Activated CD8-positive, alpha-beta memory T cell treated with anti-CD3 and anti-CD28 coated beads for 1 hour (primary cell): ENCODE measurements at places on chromosomes 1 and 21.

- DNase-seq: no peak
Measured at GRCh38 chr21:40850071-40850470, 3.1 kb upstream of the DSCAM start.

DNA sequence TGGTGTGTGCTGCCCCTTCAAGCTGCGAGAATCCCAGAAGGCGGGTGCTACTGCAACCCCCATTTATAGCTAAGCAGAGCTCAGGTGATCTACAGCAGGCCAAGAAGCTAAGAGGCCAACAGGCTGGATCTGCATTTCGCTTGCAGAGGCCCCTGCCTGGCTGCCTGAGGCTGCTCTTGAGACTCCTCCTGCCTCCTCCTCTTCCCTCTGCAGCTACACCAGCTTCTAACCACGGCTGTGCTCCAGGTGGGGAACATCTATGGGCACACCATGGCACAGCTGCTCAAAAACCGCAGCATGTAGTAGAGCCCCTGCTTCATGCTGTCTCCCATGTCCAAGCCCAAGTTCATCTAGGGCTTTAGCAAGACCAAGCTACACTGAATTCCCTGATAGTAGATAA, 72.9 kb upstream of the ZNF678 start:
- no peak for DNase-seq

GRCh38 chr1:115164484-115164883, 75.2 kb upstream of the TSPAN2 start:
- no peak for DNase-seq

- DNase-seq: no peak
Measured at GRCh38 chr1:115136706-115137105, 47.4 kb upstream of the TSPAN2 start.

DNA sequence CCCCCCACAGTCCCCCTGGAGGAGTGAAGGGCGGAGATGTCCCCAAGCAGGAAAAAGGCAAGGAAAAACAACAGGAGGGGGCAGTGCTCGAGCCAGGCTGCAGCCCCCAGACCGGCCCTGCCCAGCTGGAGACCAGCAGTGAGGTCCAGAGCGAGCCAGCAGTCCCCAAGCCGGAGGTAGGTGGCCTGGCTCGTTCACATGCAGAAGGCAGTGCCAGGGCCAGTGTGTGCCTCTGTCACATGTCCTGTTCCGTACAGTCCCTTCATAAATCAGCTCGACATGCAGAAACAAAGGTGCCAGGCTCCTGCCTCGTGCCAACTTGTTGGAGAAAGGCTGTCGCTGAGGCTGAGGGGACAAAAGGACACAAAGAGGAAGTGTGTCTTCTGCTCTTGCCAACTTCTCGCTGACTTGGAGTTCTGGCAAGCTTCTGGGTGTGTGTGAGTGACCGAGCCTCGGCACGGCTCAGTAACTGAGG, 24.1 kb upstream of the MPZL1 start:
- no peak for DNase-seq

- DNase-seq: no peak
Measured at GRCh38 chr1:3773572-3774275, 1.2 kb downstream of the SMIM1 start.

- no peak for DNase-seq
Measured at GRCh38 chr1:184494929-184495328, 108.1 kb downstream of the C1orf21 start.

DNA sequence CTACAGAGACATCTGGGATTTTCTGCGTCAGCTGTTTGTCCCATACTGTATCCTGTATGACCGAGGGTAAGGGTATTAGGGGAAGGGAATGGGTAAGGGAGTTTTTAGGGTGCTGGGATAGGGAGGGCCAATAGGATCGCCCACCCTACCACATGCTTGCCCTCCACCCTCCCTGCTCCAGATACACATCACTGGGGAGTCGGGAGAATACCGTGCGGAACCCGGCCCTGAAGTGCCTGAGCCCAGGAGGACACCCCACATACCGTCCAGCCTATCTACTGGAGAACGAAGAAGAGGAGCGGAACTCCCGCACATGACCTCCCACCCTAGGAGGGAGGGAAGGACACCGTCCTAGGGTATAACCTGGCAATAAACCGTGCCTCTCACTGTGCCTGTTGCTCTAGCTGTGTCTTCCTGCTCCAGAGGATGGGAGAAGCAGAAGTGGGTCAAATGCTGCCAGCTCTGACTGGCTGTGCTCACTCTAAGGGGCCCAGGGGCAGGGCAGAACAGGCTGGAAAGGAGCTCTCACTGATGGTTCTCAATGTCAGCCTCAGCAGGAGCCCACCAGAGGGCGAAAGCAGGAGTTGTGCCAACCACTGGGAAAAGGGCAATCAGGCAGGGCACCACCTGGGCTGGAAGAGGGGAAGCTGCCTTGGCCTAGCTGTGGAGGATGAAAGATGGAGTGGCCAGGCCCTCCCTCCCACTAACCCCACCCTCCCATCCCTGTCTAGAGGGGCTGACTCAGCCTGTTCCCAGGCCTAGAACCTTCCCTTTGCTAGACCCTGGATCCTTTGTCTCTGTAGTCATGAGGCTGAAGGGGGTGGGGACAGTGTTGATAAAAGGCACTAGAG, 440 bp upstream of the LENEP start:
- DNase-seq: no peak

DNA sequence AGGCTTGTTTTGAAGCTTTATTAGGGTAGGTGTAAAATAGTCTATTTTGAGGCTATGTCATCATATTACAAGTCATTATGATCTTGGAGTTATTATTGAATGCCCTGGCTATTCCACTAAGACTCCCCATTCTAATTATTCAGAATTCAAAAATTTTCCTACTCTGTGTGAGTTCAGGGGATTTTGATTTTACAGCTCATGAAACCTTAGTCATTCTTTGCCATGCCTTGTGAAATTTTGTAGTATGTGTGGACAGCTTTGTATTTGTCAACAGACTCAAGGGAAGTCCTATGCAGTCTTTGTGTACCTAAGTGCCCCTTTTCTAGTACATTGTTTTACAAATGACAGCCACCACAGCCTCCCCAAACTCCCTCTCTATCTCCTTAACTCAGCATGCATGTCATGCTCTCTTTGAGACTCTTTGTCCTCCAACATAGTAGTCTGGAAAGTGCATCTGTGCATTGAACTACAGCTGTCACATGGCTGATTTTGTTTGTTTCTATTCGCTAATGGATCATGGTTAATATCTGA, 28.0 kb downstream of the CD1D start:
- DNase-seq: no peak

DNA sequence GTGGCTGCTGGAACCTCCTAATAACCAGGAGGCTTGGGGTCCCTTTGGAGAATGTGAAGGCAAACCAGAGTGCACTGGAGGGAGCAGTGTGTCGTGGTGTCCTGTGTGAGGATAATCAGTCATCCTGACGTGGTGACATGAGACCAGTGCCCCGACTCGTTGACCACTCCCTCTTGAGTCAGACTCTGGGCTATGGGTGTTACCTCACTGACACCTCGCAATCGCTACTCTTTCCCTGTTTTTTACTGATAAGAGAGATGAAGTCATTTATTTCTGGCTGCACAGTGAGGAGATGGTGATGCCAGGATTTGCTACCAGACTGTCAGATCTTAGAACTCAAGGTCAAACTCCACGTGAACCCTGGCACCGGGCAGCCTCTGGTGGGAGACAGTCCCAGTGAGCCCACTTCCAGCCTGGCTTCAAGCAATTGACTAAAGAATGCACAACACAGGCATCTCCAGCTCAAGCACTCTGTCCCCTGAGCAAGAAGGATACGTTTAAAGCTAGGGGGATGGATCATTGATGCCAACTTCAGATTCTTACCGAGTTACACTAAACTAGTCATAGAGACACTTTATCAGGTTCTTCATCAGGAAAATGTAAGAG, 30.3 kb downstream of the UBASH3A start:
- no peak for DNase-seq

- DNase-seq: no peak
Measured at GRCh38 chr1:151062741-151063371, 2.7 kb downstream of the MLLT11 start.

DNA sequence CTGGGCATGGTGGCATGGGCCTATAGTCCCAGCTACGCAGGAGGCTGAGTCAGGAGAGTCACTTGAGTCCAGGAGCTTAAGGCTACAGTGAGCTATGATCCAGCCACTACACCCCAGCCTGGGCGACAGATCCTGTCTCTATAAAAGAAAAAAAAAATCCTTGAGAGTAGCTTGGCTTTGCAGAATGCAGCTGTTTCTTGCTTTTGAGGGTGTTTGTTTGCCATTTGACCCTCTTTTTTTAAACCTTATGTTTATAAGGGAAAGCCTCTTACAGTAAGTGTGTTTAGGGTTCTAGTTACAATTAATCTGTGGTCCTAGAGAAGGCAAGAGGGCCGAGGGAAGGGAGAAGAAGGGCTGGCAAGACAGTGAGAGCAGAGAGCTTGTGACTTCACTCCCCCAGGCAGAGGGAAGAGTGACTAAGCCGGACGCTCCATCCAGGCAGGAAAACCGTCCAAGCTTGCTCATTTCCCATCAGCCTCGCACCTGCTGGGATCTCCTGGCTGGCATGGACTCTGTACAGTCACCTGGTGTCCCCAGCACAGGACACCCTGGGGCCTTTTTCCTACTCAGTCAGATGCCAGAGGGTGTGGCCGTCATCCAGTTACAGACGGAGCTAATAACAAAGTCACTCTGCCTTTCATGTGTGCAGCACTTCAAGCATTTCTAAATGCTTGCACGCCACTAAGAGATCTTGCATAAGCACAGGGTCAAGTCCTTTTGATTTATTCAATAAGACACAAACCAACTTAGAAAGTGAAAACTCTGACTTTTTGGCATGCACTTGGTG, 55.5 kb upstream of the PSEN2 start:
- DNase-seq: no peak

DNA sequence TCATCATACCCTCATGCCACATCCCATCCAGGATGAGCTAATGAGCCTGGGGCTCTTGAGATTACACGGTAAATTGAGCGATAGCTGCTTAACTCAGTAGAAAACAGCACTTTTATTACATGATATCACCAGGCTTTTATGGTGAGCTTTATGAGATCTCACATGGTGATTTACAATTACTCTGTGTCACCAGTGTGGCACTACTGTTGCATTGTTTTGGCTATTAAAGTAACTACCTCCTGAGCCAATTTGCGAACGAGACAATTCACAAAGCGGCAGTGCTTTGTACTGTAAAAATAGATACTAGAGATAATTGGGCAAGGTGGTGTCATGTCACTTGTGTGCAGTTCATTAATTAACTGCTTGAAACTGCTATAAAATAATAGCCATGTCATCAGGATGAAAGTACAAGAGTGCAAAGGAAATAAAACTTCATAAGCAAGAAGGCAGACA, 767.7 kb upstream of the ADGRL2 start:
- no peak for DNase-seq

DNA sequence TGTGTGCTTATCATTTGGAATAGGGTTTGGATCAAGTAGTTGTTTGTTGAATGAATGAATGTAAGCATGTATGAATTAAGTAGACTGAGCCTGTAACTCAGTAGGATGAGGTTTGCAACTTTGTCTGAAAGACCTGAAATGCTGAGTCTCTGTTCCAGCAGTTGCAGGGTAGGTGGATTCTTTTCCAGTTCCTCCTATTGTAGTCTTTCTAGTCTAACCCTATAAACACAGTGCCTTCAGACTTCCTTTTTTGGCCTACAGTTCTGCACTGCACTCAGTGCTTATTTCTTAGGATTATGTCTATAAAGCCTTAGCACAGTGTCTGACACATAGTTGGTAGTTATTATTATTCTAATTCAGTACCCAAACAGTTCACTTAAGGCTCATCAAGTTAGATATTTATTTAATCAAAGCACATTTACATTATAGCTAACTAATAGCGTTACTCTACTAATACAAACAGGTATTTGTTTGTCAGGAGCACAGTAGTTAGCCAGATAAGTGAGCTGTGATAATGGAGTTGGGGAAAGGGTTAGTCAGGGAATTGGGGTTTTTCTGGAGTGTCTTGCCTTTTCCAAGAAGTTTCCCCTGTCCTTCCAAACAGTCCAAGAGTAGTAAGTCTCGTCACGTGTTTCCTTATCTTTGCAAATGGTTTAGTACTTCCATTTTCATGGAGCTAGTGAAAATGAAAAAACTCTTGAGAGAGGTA, 45.0 kb downstream of the ABCD3 start:
- no peak for DNase-seq

- DNase-seq: no peak
Measured at GRCh38 chr1:59413327-59413720, 116.4 kb downstream of the FGGY start.

DNA sequence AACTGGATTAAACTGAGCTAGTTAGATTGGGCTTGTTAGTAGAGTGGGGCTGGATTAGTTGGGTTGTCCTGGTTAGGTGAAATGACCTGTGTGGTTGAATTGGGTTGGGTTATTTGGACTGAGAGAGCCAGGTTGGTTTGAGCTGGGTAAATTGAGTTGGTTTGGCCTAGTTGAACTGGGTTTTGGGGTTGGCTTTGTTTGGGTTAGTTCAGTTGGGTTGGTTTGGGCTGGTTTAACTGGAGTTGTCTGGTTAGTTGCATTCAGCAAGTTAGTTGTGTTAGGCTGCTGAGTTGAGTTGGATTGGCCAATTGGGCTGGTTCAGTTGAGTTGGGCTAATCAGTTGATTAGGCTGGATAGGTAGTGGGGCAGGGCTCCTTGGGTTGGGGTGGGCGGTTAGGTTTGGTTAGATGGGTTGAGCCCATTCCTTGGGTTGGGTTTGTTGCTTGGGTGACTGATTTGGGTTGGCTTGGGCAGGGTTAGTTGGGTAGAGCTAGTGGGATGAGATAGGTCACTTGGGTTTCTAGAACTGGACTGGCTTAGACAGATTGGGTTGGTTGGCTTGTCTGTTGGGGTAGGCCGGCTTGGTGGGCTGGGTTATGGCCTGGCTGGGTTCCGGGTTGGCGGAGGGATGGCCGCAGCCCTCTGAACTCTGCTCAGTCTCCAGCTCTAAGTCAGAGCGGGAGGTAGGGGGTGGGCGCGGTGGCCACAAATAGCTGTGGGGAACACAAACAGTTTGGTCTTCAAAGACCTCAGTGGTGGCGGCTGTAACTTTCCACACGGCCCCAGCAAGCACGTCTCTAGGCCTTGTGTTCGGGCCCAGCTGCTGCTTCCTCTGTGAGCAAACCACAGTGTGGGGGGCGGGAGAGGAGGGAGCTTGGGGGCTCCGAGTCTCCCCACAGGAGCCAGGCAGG, 67.2 kb upstream of the RUNX3 start:
- peak; percentile 35 for DNase-seq

GRCh38 chr1:166090244-166090643, 76.6 kb downstream of the FAM78B start:
- DNase-seq: no peak
